Ovary (tissue), 10 donors: ENCODE measurements at places on chromosomes 4 and X. TPM values are rescaled to one million over a fixed set of nuclear protein-coding genes. Genes with fewer than 3 reads are reported as not detected.

DNA sequence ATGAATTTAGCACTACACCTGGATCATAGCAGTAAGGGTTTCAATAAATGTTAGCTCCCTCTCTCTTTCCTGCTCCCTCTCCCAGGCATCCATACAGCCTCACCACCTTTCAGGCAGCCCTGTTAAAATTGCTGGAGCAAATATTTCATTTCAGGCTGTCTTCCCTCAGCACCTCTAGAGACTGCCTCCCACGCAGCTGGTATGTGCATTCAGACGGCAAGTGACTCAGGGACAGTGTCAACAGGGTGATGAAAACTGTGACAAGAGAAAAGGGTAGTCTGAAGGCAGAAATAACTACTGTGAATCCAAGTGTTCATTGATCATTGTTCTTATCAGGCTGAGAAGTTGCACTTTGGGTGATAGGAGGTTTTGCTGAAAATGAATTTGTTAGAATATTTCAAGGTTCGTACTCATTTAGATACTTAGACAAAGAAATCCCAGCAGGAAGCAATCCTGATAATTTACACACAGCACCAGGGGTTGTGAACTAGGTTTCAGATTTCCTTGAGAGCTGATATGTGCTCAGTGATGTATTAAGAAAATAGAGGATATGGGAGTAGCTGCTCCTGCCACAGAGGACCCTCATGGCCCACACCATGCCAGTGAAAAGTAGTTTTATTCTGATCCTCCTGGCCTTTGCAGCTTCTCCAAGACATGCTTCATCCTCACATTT, 424.2 kb downstream of the FGF13 start:
- no peak for DNase-seq

GRCh38 chr4:115780268-115780667, 666.8 kb upstream of the NDST4 start:
- DNase-seq, result no peak

- DNase-seq, result peak; percentile 89
Observed at GRCh38 chrX:131783555-131784308, 239.4 kb upstream of the STK26 start.

GRCh38 chr4:132124624-132124974, 1024.5 kb upstream of the PCDH10 start:
- DNase-seq, result no peak

DNA sequence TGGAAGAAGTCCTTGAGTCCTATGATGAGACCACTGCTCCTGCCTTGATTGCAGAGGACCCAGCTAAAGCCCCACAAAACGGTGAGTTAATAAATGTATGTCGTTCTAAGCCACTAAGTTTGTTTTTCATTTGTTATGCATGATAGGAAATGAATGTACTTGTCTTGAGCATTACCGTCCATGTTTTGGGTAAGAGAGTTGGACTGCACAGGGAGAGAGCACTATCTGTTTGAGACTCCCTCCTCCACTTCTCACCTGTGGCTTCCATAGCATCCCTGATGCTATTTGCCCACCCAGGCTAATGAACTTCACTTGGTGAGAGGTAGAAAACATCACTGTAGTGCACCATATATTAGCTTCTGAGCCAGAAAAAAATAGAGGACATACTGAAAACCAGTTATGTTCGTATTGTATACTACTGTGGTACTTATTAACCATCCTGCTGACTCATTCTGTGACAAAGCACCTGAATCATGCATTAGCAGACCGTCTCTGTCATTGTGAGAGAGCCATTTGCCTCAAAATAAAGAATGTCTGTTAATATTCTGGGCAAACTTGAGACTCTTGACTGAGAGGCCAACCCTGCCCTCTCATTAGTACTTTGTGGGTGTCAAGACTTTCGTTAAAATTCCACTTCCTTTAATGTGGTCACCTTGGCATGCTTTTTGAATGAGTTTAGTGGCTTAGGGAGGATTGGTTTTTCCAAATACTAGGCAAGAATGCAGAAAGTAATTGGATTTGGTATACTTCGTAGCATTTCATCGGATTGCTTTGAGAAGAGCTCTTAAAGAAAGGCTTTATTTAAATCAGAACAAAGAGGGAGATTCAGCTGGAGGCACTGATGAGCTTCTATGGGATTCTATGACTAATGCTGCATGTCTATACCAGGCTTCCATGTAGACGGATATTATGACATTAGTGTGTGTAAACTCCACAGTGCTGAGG, 99.3 kb upstream of the GRPR start:
- DNase-seq, result no peak

DNA sequence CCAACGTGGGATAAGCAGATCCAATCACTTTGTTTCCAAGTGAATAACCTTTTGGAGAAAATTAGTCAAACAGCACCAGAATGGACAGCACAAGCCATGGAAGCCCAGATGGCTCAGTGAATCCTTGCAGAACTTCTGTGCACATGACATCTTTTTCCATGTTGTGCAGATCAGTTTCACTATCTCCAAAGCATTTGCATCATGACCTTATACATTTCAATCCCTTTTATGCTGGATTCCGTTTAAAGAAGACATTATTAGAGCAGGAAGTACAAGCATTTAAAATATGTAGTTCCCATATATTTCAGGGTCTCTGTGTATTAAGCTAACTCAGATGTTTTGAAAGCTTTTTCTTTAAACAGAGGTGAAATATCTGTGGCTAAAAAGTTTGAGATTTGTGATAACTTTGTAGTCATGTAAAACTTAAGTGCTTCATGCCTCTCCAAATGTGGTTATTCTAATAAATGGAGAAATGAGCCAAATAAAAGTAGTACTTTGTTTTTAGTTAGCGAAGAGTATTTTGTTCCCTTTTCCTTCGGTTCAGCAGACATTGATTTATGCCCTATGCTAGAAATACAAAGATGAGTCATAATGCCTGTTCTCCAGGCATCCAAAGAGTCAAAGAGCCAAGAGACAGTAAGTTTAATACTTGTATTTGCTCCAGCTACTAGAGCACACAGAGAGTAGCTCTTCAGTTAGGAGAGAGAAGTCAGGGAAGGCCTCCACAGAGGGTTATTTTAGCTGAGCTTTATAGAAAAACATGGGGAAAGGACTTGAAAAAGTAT, 39.0 kb downstream of the PLAC8 start:
- DNase-seq, result no peak

DNA sequence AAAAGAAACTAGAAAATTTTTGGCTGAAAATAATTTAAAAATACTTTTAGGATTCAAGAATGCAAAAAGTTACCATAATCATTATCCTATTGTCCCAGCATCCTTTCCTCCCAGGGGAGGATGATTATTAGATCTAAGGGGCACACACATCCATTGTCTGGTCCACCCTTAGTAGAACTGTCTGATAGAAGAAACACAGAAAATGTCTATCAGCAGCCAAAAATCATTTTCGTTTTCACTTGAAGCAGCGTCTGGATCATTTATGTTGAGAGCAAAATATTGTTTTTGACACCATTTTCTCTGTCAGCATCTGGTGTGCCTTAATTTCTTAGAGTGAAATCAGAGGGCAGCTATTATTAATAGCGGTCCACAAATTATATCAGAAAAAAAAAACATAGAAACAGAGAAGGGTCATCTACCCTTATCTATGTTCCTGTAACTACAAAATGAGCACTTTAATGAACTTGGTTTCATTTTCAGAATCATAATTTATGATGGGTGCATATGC, 446.3 kb downstream of the TRAM1L1 start:
- DNase-seq, result no peak

- no peak for DNase-seq
Observed at GRCh38 chr4:88720451-88721428, 23.1 kb upstream of the NAP1L5 start.

- no peak for DNase-seq
Observed at GRCh38 chr4:113880240-113881028, 99.0 kb downstream of the ARSJ start.

DNA sequence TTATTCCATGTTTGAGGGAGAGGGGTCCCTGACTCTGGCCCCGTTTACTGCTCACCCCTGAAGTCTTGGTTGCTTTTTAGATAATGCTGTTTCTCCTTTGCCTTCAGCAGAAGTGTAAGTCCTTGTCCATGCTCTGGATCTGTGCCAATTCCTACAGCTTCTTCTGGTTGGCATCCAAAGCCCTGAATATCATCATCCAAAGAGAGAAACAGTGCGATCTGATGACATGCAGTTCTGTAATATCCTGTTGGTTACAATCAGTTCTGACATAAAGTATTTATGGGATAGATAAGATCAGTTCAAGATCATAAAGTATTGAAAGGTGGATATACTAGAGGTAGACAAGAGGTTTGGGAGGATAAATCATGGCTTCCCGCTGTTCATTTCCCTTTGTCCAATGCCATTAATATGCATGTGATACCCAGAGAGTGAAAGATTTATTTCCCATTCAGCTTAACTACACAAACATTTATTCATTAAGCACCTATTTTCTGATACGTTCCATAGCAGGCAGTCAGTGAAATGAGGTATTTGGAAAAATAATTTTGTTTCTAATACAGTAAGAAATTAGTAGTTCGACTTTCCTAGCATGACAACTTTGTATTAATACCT, 53.2 kb upstream of the TMEM150C start:
- no peak for DNase-seq

The GYPA gene
- not detected for polyA plus RNA-seq

DNA sequence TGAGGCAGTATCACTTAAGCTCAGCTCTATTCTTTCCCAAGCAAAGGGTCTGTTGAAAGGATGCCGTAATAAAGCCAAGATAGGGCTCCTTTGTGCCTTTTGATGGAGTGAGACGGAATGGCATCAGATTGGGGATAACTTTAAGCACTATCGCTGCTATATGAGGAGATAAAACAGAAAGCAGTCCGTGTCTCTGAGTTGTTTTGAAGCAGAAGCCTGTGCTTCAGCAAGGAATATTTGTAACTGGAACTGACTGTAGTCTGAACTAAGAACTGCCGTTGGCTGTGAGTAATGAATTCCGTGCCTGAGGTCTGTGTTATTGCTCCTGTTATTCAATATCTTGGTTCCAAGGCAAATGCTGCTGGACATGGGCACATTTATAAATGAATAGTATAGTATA, 297.4 kb downstream of the ANKRD50 start:
- DNase-seq, result no peak

- no peak for DNase-seq
Observed at GRCh38 chr4:169620880-169621248, 486 bp downstream of the CLCN3 start.

- no peak for DNase-seq
Observed at GRCh38 chr4:78185117-78185516, 128.0 kb downstream of the FRAS1 start.

DNA sequence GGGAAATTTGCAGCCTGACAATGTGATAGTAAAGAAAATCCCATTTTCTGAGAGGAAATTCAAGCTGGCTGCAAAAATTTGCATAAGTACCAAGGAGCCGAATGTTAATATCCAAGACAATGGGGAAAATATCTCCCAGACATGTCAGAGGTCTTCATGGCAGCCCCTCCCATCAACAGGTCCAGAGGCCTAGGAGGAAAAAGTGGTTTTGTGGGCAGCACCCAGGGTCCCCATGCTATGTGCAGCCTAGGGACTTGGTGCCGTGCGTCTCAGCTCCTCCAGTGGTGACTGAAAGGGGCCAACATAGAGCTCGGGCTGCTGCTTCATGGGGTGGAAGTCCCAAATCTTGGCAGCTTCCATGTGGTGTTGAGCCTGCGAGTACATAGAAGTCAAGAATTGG, 6.3 kb upstream of the UGDH start:
- DNase-seq, result no peak

DNA sequence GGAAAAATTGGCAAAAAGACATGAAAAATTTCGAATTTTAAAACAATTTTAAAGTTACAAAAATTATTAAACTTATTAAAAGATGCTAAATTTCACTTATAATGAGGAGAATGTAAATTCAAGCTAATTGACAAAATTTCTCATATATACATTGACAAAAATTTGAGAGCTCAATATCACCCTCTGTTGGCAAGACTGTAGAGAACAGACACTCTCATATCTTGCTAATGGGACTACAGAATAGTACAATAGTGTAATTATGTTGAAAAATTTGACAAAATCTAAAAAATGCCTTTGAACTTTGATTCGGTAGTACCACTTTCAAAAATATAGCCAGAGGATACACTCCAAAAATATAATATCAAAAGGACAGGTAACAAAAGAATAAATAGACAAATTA, 29.8 kb downstream of the DCAF8L2 start:
- DNase-seq, result no peak

DNA sequence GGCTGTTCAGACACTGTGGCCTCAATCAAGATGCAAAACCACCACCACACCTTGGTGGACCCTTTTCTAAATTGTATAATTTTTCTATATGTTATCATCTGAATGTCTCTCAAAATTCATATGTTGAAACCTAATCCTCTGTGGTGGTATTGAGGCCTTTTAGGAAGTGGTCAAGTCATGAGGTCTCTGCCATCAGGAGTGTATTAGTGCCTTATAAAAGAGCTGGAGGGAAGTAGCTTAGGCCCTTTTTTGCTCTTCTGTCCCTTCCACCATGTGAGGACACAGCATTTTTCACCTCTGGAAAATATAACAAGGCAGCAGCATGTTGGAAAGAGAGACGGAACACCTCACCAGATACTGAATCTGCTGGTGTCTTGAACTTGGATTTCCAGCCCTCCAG, 30.5 kb upstream of the DKK2 start:
- DNase-seq, result no peak

The DCAF8L2 gene
- polyA plus RNA-seq, result 10.1 TPM

- no peak for DNase-seq
Observed at GRCh38 chr4:44670506-44671199, 7.6 kb upstream of the GUF1 start.

The GCNA gene
- 0.98 TPM for polyA plus RNA-seq

DNA sequence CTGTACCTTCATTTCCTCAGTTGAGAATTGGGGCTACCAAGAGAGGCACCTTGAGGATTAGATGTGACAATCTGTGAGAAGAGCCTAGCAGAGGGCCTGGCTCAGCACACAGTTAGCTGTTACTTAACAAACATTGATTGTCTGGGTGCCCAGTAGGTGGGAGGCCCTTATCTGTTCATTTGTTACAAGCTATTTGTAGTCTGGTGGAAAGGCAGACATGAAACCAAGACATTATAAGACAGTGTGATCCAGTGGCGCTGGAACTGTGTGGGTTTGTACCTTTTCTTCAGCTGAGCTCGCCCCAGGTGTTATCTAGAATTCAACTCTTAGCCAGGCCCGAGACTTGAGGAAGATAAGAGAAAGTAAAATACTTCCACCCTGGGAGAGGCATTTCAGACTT, 16.9 kb downstream of the AKAP4 start:
- no peak for DNase-seq

The GUCY1B1 gene
- polyA plus RNA-seq, result 7.7 TPM

The NHSL2 gene
- polyA plus RNA-seq, result 6.9 TPM
